ENCODE measurements at places on chromosomes 7 and 10.

- peak; percentile 48 for DNase-seq
Measured at GRCh38 chr10:28744069-28744768, 66.9 kb downstream of the BAMBI start.

- DNase-seq: no peak
Measured at GRCh38 chr10:110005719-110006118, 2.1 kb upstream of the ADD3 start.

DNA sequence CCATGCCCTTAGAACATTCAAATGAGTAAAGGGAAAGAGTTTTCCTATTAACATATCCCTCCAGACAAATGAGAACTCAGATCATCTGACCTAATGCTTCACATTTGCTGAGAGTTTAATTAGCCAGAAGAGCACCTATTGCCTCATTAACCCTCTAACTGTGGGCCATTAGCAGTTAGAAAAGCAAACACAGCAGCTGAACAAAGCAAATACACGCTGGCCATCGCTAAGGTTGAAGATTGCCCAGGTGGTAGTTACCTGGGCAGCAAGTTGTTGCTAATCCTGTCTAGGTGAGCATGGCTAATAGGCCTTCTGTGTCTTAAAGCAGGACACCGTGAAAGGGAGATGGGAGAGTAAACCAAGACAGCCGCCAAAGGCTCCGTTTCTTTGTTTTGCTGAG, 49.9 kb upstream of the UCN3 start:
- no peak for DNase-seq

DNA sequence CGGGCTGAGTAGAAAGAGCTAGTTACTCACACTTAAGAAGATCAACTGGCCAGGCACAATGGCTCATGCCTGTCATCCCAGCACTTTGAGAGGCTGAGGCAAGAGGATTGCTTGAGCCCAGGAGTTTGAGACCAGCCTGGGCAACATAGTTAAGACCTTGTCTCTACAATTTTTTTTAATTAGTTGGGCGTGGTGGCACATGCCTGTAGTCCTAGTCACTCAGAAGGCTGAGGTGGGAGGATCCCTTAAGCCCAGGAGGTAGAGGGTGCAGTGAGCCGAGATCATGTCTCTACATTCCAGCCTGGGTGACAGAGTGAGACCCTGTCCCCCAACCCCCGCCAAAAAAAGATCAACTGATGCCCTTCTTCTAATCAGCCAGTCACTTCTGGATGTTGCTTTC, 74.6 kb upstream of the ATP6V0A4 start:
- no peak for DNase-seq

DNA sequence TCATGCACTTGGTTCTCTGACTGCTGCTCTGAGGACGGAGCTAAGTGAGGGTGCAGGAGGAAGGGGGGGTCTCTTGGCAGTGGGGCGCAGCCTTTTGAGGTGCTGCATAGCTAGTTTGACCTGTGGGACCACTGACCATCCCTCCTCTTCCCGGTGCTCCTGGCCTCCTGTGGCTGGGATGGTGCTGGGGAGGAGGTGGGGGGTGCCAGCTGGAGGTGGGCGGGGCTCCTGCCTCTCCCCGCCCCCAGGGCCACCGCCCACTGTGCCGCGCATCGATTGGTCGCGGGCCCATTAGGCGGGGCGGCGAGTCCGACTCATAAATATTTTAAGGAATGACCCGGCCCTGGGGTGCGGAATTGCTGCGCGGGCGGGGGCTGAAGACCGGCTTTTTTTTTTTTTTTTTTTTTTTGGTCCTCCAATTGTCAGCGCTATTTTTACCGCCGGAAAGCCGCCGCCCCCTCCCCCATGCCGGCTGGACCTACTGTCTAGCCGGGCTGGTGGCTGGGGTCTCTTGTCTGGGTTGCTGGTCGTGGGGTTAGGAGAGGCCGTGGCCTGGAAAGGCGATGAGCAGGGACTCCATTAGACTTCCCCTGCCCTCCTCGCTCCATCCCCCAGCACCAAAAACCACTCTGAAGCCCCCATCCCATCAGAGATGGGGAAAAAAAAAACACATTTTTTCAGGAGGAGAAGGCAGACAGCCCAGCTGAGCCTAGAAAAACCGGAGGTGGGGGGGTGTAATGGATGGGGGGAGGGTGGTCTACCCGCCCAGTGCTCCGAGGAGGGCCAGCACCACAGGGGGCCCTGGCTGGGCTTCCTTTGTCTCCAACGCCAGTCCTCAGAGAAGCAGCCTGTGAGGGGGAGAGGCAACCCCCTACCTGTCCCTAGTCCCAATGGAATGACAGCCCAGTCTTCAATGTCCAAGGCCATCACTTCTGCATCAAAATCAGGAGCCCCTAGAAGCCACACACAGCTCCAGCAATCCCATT, 6.4 kb downstream of the SH2B2 start:
- no peak for DNase-seq

DNA sequence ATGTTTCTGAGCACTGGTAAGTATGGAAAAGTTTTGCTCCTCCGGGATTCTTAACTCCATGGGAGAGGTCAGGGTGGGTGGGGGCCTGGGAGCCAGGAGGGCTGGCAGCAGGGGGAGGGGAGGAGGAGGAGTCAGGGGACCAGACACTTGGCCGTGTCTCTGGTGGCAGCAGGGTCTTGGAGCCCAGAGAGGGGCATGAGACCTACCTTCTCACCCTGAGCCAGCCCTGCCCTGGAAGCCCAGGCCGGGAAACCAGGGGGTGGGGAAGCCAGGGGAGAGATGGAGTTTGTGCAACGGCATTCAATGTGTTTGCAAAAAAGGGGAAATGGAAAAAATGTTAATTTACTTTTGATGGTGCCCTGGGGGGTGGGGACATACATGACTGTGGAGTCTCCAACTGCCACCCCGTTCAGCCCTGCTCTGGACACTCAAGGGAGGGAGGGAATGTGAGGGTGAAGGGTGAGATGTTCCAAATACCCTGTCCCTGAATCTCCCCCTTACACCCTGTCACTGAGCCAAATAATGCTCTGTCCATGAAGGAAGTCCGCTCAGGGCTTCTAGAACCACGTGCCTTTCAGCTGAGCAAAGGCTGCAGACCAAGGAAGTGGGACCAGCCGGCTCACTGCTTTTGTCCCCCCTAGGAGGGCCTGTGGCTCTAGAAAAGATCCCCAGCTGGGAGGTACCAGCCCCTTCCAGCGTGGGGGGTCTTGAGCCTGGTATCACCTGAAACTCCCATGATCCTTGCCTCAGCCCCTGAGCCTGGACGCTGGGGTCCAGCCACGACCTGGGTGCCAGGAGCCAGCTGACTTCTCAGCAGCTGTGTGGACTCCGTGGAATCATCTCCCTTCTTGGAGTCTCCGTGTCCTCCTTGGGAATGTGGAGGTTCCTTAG, 48.3 kb downstream of the TMEM270 start:
- peak; percentile 80 for DNase-seq

GRCh38 chr10:5814110-5815107, 1.2 kb upstream of the GDI2 start:
- peak; percentile 83 for DNase-seq

GRCh38 chr7:68183176-68183575, 1186.5 kb downstream of the TYW1 start:
- DNase-seq: no peak

GRCh38 chr7:155191901-155192478, 105.7 kb upstream of the INSIG1 start:
- DNase-seq: no peak

- DNase-seq: peak; percentile 31
Measured at GRCh38 chr10:43354330-43354635, 17.2 kb upstream of the FXYD4 start.

- DNase-seq: no peak
Measured at GRCh38 chr10:71029411-71029892, 141.1 kb upstream of the PCBD1 start.

GRCh38 chr10:5040010-5040673, 36.5 kb upstream of the AKR1C2 start:
- no peak for DNase-seq

- no peak for DNase-seq
Measured at GRCh38 chr7:149727899-149728476, 45.4 kb downstream of the ZNF467 start.

DNA sequence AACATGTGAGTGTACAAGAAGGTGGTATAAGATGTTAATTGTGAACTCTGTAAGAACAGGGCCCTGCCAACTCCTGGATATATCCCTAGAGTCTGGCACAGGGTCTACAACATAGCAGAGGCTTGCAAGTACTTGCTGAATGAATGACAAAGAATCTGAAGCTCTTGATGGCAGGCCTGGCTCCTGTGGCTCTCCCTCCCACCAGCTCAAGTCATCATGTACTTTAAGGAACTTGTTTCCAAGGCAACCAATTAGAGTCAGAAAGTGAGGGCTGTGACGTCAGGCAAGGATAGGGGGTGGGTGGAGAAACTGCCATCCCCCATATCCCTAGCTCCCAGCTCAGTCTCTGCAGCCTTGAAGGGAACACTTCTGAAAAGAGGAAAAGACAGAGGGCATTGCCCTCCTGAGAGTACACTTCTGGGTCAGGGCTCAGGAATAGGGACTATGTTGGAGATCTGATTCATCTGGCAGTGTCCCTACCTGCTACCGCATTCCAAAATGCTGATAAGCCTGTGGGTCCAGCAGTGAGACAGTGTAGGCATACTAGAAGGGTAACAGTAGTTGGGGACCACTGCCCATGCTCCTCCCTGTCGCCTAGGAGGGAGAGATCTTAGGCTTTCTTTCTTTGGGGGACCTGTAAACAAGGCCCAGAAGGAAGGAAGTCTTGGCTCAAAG, 34.6 kb upstream of the BTRC start:
- DNase-seq: no peak

DNA sequence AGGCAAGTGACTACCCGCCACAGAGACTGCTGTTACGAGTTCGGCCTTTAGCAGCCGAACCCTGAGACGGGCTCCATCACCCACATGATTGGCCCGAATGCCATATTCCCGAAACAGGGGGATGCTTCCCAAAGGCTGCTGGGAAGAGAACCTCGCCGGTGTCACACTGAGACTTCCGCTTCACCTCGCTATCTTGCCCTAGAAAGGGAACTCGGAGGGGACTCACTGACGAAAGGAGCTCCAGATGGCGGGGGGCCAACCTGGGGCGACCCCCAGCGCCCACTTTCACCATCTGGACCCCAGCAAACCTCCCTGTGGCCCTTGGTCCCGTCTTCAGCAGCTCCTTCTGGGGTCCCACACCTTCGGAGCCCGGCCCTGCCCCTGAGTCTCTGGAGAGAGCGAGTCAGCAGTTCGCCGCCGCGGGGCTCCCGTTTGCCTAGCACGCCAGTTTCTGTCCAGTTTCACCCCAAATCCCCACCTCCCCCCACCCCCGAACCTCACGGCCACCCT, 529 bp downstream of the HPS1 start:
- peak; percentile 71 for DNase-seq

DNA sequence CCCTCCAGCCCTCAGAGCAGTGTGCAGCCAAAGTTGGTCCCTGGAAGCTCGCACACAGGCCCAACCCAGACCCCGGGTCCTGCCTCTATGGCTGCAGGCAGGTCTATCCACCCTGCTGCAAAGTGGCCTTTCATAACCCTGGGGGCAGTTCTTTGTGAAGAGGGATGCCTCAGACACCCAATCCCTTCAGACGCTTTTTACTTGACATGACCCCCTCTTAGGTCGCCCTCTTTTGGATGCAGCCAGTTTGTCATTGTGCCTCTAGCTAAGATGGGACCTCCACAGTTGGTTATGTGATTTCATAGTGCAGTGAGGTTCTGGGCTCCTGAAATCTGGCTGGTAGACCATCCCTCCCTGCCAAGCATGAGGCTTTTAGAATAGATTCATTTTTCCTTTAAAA, 27.3 kb downstream of the SMKR1 start:
- DNase-seq: no peak

DNA sequence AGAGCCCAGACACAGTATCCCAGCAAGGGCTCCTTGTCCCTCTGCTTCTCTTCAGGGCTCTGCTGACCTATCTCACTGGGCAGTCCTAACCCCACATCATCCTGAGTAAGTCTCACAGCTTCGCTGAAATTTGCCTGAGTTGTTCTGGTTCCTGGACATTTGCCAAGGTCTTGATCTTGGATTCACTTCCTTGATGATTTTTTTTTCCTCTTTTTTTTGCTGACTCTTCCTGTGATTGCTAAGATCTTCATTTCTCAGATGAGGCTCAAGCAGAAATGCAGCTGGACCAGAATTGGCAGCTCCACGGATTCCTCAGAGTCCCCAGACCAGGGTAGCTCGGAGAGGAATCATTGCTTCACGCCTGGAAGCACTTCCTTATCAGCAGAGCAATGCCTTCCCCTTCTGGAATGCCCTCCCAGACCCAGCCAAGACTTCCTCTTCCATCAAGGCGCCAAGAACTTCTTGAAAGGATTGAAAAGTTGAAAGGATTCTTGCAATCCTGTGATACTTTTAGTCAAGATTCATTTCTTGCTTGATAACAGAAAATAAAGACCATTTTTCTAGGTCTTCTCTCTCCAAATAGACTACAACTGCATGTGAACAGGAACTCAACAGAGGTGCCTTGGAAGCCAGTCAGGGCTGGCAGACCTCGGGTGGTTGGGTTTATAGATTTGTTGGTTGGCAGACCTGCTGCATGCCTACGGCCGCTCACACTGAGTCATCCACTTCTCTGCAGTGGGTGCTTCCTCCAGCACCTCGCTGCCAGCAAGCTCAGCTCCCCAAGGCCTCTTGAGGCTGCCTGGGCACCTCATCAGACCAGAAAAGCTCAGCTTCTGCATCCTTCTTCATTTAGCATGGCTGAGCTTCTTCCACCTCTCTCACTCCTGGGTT, 8.8 kb upstream of the AFAP1L2 start:
- no peak for DNase-seq

- DNase-seq: no peak
Measured at GRCh38 chr10:7717767-7718166, 14.7 kb downstream of the ITIH2 start.

- DNase-seq: no peak
Measured at GRCh38 chr7:143363016-143363937, 764 bp upstream of the FAM131B start.

- DNase-seq: no peak
Measured at GRCh38 chr7:66189695-66190503, 15.2 kb upstream of the TPST1 start.

DNA sequence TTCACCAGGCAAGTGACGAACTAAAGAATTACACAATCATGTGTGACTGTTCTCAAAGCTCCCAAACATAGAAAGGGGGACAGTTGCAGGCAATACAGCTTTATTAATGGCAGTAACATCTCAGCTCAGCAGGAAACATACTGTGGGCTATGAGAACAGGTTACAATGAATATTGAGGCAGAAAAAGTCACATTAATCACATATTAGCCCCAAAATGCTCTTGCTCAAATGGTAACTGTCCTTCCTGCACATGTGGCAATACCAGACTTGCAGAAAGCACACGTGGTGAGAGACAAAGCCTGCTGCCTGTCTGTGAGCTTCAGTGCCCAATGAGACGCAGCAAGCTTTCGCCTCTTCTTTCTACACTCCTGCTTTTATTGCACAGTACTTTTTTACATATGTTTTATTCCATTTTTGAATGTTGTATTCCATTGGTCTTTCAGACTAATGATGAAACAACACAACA, 104.9 kb upstream of the ACBD5 start:
- DNase-seq: peak; percentile 9

GRCh38 chr10:30390207-30390606, 41.1 kb upstream of the MTPAP start:
- DNase-seq: no peak

DNA sequence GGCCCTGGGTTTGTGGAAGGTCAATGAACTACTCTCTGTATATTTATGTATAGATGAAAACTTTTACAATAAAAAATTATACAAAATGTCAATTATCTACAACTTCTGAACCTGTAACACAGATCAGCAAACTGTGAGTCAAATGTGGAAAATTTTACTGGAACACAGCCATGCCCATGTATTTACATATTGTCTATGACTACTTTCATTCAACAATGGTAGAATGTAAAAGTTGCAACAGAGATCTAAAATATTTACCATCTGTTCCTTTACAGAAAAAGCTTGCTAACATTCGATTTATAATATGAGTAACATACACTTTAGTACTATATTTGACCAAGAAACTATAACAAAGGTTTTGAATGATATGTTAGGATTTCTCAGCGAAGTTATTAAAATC, 481.6 kb downstream of the PARD3 start:
- no peak for DNase-seq
